NCI-H2171 treated with DMSO at 0.1 percent for 48 hours (cell line): ENCODE measurements at places on chromosomes 12 and 14.

- DNase-seq, result peak; percentile 42
These were observed 55.2 kb downstream of the PELI2 start for GRCh38 chr14:56173365-56173922.

DNA sequence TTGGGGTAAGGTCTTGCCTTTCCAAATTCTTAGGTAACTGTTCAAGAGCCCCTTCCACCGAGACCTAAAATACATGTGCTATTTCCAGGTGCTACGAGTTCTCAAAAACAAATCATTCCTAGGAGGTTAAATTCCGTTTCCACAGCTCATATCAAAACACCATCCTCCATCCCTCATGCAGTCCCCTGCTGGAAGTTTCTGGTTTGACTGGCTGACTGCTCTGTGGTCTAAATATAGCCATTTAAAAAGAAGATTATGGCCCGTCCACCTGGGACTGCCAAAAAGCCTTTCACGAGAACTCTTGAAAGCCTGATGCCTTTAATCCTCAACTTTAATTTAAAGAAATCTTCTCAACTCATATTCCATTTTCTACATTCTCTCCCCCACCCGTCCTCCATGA, 201.5 kb upstream of the MYL2 start:
- no peak for DNase-seq

DNA sequence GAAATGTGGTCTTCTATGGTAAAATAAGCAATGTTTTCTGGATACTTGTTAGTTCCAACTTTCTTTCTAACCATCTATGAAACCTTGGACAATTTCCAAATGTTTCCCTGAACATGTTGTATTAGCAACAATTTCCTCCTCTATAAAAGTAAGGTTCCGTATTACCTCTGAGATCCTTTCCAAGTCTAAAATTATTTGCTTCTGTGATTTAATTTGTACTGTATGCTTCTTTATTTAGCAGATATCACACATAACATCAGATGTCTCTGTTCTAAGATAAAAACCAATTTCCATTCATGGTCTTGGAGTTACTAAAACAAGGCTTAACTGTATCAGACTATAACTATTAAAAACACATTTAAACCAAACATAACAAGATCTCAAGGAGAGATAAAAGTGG, 177.2 kb downstream of the FOXA1 start:
- no peak for DNase-seq

GRCh38 chr12:43318021-43318420, 234.0 kb downstream of the ADAMTS20 start:
- no peak for DNase-seq

GRCh38 chr12:97877404-97877803, 414.8 kb downstream of the RMST start:
- DNase-seq, result no peak

GRCh38 chr14:72664651-72665050, 229.2 kb downstream of the DPF3 start:
- no peak for DNase-seq

- DNase-seq, result peak; percentile 97
These were observed 10.7 kb upstream of the ATP2A2 start for GRCh38 chr12:110270125-110270962.

- DNase-seq, result no peak
These were observed 1.6 kb upstream of the ASB2 start for GRCh38 chr14:93977790-93978581.

GRCh38 chr12:12294215-12295005, 27.6 kb upstream of the LRP6 start:
- DNase-seq, result no peak

GRCh38 chr12:112170376-112170775, 45.0 kb downstream of the TRAFD1 start:
- DNase-seq, result no peak

DNA sequence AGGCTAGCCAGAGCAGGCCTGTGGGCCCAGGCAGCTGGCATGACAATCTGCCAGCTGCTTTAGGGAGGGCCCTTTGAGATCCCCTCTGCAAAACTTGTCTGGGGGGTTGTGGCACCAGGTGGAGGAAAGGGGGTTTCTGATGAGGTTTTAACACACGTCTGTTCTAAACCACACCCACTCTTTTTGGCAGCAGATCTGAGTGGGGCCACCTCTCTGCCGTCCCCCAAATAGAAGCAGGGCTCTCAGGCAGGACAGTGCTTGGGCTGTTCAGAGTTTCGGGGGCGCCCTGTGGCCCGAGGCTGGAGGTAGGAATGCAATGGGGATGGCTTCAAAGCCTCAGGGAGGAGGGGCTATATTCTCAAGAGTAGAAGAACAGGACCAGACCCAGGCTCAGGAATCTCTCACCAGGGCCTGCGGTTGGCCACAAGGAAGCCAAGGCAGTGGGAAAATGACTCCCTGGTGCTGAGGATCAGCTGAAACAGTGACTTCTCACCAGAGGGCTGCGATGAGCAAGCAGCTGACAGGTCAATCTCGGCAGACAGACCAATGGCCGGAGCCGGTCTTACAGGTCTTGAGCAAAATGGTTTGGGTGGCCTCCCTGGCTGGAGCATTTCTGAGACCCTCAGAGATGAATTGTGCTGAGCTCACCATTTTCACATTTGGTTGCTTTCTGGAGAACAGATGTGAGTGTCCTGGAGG, 1.5 kb upstream of the KRT5 start:
- DNase-seq, result peak; percentile 67

DNA sequence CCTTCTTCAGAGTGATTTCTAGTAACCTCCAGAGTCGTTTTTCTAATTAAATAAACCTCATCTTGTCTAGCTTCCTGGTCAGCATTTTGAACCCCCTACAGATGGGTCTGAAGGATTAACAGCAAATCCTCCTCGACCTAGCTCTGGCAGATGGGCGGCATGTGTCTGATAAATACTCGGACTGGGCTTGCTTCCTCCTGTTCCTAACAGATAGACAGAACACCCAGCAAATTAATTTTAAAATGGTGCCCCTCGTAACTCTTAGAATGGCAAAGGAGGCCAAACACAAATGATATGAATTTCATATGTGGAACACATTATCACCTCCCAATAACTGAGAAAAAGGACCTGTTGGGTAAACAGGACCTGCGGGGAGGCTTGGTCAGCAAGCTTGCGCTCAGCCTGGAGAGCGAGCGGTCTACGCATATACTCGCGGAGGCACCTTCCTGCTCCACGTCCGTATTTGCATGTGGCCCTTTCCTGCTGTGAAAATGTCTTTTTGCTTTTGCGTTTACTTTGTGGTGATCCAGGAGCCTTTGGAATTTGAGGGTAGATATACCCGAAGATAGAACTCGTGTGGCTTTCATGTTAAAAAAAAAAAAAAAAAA, 79.6 kb downstream of the OTX2 start:
- DNase-seq, result no peak

DNA sequence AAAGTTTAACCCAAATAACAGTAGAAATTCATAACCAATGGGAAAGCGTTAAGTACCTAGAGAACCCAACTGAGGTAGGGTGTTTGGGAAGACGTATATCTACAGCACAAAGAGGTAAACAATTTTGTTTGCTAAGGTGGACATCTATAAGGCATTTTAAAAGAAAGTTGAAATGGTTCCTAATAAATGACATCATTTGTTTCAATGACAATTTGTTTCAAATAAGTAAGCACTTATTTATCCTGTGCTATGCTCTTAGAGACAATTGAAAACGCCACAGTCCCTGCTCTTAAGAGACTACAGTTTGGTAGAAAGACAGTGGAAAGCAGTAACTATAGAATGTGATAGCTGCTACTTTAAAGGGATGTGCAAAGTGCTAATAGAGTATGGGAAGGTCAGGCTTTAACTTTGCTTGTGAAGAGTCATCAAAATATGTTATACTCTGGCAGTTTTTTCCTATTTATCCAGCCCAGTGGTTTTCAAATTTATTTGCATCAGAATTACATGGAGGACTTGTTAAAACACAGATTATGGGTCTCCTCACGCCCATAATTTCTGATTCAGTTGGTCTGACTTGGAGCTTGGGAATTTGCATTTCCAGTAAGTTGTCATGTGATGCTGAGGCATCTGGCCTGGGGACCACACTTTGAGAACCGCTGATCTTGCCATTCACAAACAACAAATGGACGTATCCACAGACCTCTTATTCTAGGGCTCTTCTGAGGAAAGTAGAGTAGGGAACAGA, 19.6 kb upstream of the SMCO2 start:
- no peak for DNase-seq

GRCh38 chr14:51087031-51087441, 7.9 kb downstream of the TRIM9 start:
- DNase-seq, result peak; percentile 73

DNA sequence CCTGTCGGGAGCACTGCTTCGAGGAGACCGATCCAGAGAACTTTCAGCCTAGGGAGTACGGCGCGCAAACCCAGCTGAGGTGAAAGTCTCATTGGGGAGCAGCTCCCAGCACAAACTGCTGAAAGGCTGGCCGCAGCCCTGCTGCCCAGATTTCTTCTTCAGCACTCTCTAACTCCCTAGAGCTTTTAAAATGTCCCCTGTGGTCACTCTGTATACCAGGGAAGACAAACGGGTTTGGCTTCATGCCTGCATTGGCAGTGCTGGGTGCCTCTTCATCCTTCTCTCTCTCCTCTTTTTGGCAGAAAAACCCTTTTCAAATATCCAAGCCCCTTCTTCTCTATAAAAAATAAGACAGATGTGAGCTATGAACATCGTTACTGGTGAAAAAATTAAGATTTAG, 34.9 kb downstream of the BBS10 start:
- DNase-seq, result no peak

DNA sequence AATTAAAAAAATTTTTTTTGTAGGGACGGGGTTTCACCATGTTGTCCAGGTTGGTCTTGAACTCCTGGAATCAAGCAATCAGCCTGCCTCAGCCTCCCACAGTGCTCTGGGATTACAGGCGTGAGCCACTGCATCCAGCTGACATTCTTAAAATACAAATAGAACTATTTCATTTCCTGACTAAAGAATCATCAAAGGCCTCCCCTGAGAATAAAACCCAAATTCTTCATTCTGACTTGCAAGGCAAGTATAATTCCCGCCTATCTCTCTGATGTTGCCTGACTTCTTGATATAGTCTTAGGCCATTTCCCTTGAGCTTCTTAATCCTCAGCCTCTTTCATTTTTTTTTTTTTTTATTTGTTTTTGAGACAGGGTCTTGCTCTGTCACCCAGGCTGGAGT, 4.4 kb upstream of the BICD1 start:
- no peak for DNase-seq

DNA sequence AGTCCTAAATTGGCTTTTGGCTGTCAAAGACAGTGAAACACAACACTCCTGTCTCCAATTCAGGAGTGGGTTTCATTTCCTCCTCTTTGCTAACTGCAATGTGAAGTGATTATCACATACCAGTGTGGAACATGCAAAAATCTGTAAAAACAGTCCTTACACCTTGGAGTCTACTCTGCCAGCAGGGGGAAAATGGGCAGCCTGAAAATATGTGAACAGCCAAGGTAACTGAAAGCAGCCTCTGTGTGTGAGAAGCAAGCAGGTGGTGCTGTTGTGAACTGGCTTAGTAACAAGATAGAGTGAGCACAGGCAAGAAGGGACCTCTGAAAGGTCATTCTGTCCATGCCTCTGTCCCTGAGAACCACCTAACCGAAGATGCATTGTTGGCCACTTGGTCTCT, 6.0 kb downstream of the PRMT8 start:
- DNase-seq, result peak; percentile 92

- DNase-seq, result no peak
These were observed 42.6 kb upstream of the SYCP3 start for GRCh38 chr12:101781834-101782233.

DNA sequence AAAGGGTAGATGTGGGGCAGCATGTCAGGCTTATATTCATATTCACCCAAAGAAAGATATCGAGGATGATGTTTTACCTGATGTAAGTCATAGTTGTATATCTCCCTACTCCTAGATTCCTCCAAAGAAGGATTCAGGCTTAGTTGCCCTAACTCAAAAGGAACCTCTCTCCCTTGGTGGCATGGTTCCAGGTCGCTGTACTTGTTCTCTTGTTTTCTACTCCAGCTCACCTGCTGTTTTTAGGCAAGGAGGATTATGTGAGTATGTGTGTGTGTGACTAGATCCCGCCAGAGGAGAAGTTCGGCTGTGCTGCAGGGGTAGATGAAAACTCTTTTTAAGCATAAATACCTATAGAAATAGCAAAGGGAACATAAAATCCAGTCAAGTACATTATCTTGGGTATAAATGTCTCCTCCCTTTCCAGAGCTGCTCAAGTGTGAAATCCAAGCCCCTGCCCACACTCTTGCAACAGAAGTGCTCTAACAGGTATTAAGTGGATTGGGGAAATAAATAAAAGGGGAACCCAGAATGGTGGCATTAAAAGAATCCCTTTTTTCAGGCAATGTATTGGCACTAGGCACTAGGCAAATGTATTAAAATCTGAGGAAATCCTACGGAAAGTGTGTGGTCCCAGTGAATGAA, 375.7 kb downstream of the ZFP36L1 start:
- DNase-seq, result peak; percentile 4

- DNase-seq, result no peak
These were observed 294.2 kb downstream of the MED13L start for GRCh38 chr12:115983226-115983798.

DNA sequence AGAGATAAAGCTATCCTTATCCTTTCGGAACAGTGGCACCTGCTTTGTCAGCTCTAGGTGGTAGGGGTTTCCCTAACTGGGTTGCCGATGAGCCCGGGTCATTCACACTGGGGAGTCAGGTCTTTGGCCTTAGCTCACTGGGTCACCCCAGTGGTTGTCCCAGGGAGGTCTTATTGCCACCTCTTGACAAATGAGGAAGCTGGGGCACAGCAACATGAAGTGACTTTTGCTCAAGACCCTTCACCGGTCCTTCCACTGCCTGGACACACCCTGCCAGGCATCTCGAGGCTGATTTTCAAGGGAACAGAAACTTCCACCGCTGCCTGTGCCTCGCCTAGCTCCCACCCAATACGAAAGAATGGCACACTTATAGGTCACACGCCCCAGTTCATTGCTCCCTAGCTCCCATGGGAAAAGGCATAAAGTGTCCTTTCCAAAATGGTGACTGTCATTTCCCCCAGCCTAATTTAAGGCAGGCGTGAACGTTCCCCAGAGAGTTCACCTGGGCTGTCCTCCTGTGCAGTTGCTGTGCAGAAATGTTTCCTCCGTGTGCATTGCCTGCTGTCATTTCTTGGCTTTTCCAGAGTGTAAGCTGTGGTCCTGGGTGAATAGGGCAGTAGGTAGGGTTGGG, 156.1 kb upstream of the CCND2 start:
- no peak for DNase-seq

DNA sequence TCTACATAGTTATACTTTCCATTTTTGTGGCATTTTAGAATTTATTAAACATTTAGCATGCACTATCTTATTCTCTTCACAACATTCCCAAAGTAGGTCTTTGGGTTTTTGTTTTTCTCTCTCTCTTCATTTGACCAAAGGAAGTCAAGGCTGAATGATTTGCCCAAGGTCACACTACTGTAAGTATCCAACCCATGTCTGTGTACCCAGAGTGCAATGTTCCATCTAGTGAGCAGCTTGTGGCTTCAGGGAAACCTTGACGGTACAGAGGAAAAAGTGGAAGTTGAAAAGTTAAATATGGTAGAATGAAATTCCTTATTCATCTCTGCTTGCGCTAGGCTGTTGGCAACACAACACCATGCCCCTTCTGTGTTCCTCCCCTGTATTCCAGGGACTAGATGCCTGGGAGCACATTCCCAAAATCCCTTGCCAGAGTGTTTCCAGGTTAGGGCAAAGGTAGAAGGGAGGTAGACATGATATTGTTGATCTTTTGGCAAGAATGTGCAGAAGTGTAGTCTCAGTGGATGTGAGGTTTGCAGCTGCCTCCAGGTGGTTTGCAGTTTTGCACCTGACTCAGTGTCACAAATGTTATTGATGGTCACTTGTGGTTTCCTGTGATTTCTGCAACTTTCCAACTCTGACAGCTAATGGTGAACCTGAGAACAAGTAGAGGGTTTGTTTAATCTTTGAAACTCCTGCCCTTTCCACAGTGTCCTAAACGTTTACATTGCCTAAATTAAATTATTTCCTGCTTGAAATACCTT, 196.7 kb downstream of the RMST start:
- no peak for DNase-seq
